Neural crest cell (in vitro differentiated cells): ENCODE measurements at places on chromosomes 11 and 22. TPM values are rescaled to one million over a fixed set of nuclear protein-coding genes. Genes with fewer than 3 reads are reported as not detected.
A peak's percentile ranks its signal among the peaks of the same experiment; 100 is the strongest.

GRCh38 chr11:124644426-124645280, 22.0 kb downstream of the TBRG1 start:
- DNase-seq: peak; percentile 63

SCGB1A1 gene
- total RNA-seq: not detected in 2 replicates

DNA sequence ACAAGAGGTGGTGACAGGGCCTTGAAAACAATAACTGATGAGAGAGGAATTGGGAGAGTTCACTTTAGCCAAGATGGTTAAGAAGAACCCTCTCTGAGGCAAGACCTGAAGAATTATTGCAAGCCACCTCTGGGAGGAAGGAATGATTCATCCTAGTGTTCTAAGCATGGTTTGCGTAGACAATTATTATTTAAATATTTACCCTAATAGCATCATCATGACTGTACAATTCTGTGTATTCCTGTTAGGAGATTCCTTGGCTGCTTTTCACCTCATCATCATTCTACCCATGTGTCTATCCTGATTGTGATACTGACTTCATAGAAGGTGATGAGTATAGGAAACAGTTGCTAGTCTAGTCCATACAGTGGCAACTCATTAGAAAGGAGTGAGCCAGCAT, 264.4 kb downstream of the DDX10 start:
- DNase-seq: no peak

GRCh38 chr11:74471668-74472429, 4.5 kb upstream of the KCNE3 start:
- no peak for DNase-seq

DNA sequence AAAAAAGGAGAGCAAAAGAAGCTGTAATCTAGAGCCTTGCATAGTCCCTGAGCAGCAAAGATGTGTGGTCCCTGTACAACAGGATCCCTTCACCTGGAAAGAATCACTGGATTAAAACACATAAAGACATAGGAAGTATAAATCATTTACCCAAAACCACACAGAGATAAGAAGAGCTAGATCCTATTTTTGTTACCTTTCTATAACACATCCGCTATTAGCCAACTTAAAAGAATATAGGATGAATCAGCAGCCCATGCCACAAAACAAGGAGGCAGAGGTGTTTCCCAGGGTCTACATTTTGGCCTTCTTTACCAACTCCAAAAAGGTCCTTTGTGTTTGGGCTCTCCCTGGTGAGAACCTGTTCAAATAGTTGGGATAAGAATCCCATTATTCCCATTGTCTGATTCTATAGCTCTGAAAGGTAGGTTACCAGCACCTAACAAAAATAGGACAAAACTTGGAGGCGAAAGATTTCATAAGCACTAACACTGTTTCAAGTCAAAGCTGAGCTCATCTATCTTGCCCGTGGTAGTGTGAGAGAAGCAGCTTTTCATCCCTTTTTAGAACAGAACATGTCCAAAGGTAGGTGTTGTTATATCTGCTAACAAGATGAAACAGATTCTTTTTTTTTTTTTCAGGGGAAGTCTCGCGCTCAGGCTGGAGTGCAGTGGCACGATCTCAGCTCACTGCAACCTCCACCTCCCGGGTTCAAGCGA, 26.8 kb downstream of the PAK1 start:
- DNase-seq: no peak
